AML-193 (cell line): ENCODE measurements at places on chromosomes 11 and 22.

DNA sequence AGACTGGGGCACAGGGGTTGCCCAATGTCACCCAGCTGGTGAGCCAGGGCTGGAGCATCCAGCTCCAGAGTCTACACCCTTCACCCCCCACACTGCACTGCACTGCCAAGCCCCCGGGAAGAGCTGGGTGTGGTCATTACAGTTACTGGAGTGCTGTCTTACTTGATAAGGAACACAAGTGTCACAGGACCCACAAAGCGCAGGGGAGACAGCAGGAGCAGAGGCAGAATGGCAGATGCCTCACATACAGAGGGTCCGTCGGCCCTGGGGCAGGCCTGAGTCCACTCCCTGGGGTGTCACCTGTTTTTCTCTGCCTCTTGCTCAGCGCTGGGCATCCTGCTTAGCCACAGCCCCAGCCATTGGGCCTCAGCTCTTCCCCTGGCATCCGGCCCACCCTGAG, 7.7 kb downstream of the IL2RB start:
- DNase-seq: no peak

GRCh38 chr11:111403051-111403726, 24.1 kb upstream of the POU2AF1 start:
- no peak for DNase-seq

DNA sequence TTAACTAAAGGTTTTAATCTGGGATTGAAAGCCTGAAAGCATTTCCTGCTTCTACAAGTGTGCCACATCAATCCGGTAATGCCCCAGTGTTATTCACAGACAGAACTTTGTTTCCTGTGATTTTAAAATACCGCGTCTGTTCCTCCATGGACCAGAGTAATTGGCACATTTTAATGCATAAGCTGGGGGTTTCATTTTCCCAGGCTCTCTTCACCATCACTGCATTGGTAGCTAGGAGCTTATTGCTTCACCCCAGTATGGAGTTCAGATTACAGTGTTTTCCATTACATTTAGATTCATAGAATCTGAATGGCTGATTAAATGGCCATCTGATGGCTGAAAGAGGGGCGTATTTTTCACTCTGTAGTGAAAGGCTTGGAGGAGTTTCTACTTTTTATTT, 25.7 kb upstream of the CRTAM start:
- no peak for DNase-seq

DNA sequence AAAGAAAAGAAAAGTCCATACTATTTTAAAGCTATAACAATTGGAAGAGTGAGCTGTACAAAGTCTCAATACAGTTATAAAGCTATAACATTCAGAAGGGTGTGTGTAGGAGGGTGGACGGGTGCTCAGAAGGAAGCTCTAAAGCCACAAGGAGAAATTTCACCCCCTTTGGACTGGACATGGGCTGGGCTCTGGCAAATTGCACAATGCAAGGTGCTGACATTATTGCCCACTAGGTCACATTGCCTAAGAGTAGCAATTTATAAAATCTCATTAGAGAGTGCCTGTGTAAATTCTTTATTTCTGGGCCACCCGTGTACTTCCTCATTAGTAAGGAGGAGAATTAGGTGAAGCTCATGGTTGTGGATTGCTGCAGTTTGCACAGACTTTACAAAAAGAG, 5.7 kb upstream of the APOBEC3A start:
- peak; percentile 78 for DNase-seq

- DNase-seq: no peak
These were observed 10.6 kb downstream of the FRMD8 start for GRCh38 chr11:65396769-65397745.

DNA sequence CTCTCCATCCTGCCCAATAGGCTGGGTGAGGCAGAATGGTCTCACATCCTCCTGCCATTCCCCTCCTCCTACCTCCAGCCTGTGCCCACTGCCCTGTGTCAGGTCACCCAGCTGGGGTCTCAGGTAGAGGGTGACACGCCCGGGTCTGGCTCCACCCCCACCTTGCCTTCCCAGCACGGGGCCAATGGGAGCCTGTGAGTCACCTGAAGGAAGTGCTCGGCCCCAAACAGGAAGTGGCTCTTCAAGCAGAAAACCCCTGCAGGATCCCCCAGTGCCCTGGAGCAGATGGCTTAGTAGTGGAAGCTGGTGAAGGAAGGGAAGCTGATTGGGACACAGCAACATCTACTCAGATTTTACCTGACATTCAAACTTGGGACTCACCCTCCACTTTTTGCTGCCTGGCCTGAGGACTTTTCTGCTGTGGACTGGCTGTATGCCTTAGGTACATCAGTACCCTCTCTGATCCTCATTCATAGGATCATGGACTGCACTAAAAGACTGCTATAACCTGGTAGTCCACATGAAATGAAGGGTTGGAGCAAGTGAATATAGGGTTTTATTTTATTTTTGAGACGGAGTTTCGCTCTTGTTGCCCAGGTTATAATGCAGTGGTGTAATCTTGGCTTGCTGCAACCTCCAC, 33.4 kb downstream of the GDPD5 start:
- DNase-seq: no peak

- DNase-seq: peak; percentile 69
These were observed 35.5 kb downstream of the PIWIL4 start for GRCh38 chr11:94602430-94603372.

GRCh38 chr22:40215266-40215665, 37.5 kb downstream of the TNRC6B start:
- DNase-seq: peak; percentile 81

GRCh38 chr11:95904009-95904650, 19.8 kb downstream of the MTMR2 start:
- no peak for DNase-seq

DNA sequence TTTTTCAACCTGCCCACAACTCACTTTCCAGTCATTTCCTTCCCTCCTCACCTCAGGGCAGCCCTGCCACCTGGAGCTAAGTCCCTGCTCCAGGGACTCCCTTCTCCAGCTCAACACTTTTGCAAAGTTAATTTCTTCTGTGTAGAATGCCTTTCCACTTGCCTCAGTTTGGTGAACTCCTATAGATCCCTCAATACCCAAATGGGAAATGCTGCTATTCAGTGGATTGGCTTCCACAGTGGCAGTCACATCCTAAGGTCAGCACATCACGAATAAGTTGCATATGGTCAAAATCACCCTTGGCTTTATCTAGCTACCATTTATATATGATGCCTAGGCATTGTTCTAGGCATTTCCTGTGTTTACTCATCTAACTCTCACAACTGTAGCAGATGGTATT, 23.6 kb downstream of the GDPD5 start:
- DNase-seq: no peak
